ENCODE measurements at places on chromosomes 6 and 20.

DNA sequence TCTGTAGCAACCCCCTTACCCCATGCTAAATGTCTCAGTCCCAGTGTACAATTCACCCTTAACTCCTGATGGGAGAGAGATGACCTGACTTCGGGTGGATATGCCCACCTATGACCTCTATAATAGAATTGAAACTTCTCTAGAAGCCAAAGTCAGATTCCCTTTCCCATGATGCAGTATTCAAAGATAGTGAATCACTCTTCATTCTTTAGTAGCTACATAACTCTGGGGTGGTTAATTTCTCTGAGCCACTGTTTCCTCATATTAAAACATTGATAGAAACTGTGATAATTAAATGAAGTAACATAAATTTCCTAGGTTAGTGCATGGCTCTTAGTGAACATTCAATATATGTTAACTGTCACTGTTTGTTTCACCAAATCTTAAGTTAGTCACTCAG is 500.4 kb downstream of the COL12A1 start:
- no peak for DNase-seq

DNA sequence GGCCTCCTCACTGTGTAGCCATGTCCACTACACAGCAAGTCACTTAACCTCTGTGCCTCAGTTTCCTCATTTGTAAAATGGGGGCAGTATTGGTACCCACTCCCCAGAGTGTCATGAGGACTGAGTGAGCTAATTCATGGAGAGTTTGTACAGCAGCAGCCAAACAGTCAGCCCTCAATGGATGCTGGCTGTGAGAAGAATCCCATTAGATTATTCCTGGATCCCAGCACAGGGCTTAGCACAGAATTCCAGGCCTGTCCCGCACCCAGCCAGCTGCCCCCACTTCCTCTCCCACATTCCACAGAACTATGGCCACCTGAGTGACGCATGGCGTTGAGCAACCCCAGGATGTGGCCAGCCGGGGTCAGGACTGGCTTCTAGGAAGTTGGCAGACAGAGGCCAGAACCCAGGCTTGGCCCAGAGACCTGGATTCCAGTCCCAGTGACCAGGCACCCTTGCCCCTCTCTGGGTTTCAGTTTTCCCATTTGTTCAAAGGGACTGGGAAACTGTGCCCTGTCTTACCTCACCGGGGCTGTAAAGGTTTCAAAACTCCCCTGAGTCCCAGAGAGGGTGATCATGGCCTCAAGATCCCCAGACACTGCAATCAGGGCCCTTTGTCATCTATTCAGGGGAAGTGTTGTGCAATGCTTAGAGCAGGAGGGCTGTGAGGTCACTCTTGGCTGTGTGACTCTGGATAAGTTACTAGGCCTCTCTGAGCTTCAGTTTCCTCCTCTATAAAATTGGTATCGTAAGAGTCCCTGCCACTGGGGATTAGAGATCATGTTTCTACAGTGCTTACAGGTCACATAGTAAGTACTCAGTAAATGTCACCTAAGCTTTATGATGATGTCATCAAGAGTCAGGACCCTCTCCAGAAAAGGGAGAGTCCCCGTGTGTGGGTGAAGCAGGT is 3.0 kb upstream of the TGM2 start:
- no peak for DNase-seq

DNA sequence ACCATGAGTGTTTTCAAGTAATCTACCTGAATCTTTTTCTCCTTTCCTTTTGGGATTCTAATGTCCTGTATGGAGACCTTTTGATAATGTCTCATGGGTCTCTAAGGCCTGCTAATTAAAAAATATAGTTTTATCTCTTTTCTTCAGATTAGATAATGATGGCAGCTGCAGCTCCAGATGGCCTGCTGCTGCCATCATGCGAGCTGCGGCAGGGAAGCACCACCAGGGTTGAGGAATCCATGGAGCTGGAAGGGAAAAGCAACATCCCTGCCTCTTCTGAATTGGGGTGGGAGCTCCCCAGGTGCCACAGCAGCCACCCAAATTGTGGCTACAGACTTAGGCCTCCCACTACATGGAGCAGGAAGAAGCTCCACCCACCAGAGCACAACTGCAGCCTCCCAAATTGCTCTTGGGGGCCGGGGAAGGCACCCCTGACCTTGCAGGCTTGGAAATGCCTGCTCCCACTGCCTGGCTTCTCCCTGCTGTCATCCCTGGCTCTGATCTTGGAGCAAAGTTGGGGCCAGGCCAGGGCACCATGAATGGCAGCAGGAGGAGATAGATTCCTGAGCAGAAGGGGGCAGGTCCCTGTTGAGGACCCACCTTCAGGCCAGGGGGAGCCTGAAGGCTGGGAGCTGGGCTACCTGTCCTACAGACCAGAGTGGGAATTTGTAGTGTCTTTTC is 189.6 kb upstream of the MAN1A1 start:
- no peak for DNase-seq

DNA sequence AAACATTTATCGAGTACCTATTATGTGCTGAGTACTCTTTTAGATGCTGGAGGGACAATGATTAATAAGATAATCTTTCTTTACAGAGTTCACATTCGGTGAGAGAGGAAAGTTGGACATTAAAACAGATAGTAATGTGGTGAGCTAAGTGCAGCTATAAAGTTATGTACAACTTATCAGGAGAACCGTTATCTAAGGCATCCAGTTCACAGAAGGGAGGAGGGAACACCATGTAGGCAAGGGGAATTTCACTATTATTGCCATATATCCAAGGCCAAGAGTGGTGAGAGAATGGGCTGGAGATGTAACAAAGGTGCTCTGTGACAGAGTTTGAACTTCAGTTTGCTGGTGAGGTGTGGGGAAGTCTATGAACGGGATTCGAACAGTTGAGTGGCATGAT is 105.8 kb downstream of the CARMIL1 start:
- peak; percentile 39 for DNase-seq

DNA sequence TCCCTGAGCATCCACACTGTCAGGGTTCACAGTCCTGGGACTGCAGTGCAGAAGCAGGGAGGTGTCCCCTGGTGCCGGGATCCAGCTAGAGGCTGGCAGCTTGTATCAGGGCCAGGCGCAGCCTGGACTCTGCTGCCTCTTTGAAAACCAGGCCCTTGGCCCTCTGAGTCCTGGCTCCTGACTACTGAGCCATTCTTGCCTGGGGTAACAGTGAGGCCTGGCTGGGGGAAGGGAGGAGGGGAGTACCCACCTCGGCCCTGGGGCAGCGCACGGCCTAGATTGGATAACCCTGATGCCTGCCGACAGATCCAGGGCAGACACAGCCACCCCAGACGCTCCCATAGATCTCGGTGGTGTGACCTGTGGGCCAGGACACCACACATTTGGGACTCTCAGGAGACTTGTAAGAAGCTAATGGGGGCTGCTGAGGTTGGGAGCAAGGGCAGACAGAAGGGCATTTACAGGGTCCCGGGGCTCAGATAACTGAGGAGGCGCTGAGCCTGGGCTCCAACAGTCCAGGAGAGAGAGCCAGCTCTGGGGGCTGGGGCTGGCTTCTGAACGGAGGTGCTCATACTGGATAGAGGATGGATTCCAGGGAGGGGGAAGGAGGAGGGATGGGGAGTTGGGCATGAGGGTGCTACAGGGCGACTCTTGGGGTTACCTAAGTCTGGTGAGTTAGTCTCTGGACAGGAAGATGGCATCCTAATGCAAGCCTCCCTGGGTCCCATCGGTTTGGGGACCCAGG is 30.5 kb downstream of the SPDEF start:
- DNase-seq, result no peak

DNA sequence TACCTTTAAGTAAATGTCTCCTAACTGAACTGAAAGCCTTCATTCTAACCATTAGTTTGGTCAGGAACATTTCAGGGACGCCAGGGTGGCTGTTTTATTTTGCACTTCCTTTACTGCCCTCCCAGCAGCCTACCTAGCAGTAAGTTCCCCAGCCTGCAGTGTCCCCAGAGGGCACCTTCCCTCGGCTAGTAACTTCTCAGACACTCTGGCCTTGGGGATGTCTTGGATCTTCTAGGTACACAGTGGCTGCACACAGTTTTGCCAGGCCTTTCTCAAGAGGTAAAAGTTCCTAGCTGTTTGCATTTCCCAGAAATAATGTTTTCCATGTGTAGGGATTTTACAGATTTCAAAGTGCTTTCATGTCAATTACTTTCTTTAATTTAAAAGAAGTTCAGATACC is 378 bp upstream of the LAMA2 start:
- DNase-seq, result no peak

DNA sequence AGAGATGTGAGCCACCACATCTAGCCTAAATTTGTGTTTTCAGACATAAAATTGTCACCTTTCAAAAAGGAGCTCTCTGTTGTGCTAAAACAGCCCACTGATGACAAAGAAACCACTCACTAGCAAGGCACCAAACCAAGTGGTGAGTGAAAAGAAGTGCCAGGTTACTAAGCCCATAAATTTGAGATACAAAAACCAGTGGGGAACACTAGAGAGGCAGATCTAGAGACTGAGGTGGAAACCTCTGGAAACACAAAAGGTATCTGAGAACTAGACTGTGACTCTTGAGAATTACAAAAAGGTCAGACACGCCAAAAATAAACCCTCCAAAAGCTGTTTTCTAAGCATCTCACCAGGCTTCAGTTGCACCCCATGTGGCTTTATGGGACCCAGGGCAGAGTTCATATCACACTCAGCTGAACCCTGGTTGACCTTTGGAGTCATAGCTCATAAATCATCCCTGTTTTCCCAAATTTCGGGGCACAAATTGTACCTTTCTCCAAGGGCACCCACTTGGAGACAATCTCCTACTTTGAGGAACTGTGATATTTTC is 24.2 kb downstream of the SAMD3 start:
- no peak for DNase-seq

DNA sequence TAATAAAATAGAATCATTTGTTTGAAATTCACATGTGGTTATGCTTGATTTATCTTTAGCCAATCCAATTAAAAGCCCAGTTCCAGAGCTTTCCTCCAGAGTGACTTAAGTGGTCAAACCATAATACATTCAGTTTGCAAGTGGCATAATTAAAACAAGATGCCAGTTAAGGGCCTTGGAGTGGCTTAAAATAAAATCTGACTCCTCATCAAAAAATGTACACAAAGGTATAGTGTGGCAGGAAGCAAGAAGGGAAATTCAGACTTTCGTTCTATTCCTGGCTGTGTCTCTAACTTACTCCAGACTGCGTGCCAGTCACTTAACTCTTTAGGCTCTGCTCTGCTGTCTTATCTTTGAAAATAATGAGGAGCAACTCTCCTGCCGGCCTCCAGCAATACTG is 251.3 kb upstream of the PRND start:
- DNase-seq, result no peak

GRCh38 chr20:49859011-49859410 is 46.4 kb downstream of the SLC9A8 start:
- DNase-seq, result no peak
